Activated naive CD4-positive, alpha-beta T cell treated with anti-CD3 and anti-CD28 coated beads, Interleukin-2, amount 50 U/mL, for 72 hours (primary cell): ENCODE measurements at places on chromosomes 5 and 9. TPM values are rescaled to one million over a fixed set of nuclear protein-coding genes. Genes with fewer than 3 reads are reported as not detected.

DNA sequence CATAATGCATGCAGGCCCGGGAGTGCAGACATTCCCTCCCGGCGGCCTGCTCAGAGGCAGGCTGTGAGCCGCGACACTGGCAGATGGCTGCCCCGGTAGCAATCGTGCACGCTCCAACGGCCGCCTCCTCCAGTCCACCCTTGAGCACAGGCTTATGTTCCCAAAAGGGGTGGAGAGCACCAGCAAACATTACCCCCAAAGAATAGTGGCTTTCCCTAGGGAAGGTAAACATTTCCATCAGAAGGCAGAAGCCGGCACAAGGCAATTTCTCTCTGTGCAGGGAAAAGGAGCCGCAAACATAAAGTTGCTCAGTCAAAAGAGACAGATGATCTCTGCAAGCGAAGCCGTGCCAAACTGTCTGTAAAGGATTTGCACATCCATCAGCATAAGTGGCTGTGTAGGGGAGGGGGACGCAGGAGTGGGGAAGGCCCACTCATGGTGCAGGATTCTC is 92.5 kb downstream of the SIL1 start:
- DNase-seq: no peak

DNA sequence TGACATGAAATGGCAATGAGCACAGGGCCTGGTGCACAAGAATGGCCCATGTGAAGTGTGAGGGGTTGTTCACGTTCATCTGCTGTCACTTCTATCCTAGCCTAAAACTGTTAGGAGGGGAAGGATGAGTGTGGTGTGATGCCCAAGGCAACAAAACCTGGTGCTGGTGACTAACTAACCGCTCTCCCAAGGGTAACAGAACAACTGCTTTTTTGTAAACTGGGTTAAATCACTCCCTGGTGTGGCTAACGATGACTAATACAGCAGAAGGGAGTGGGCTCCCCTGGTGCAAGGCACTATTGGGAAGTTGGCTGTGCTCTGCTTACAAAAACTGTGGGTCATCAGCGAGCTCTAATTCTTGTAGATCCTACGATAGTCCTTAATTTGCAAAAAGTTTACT is 103.2 kb upstream of the VCAN start:
- no peak for DNase-seq

GRCh38 chr9:94927762-94928670 is 201.5 kb downstream of the AOPEP start:
- DNase-seq: no peak

- DNase-seq: no peak
Observed at GRCh38 chr9:134358662-134359319, 32.5 kb downstream of the RXRA start.

Gene AJM1
- 6.7 TPM for total RNA-seq

GRCh38 chr5:41368158-41368557 is 142.2 kb downstream of the PLCXD3 start:
- no peak for DNase-seq

Gene MCTP1
- 0.93 TPM for total RNA-seq

DNA sequence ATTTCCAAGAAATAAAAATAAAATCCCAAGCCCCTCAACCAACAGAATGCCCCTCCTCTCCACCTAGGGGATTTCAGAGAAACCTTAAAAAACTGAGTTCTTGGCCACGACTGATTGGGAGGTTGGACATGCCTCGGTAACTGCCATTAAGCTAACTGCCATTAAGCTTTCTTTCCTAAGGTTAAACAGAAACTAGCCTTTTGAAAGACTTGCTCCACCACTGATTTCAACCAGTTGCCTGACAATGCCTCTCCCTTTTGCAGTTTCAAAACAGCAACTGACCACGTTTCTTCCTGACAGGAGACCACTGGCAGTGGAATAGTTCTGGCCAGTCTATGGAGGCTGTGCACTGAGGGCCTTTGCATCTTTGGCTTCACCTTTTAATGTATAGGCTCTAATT is 39.3 kb upstream of the TRPC7 start:
- no peak for DNase-seq

Gene NME5
- not detected for total RNA-seq

Gene C1QTNF3
- total RNA-seq: 3.3 TPM

Gene DCTN3
- 123 TPM for total RNA-seq

- DNase-seq: no peak
Observed at GRCh38 chr5:35404701-35405100, 174.4 kb upstream of the PRLR start.

GRCh38 chr9:20551236-20551635 is 71.1 kb downstream of the MLLT3 start:
- DNase-seq: no peak

GRCh38 chr9:114662081-114662989 is 4.7 kb upstream of the TEX53 start:
- no peak for DNase-seq

DNA sequence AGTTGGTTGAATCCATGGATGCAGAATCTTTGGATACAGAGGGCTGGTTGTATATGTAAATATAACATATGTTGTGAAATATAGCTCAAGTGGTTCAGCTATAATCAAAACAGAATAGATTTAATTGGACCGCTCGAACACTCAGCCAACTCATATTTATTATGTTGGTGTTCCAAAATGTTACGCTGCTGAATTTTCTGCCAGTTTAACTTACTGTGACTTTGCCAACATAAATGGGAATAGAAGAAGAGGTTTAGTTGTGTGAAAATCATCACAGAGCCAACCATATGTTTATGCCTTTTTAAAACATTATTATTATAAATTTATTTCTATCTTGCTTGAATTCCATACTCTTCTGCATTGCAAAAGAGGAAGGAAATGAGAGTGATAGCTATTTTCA is 178.2 kb upstream of the FBXL7 start:
- no peak for DNase-seq

- DNase-seq: no peak
Observed at GRCh38 chr5:180046656-180047055, 24.9 kb downstream of the RNF130 start.

Gene GFPT2
- total RNA-seq: 0.45 TPM

DNA sequence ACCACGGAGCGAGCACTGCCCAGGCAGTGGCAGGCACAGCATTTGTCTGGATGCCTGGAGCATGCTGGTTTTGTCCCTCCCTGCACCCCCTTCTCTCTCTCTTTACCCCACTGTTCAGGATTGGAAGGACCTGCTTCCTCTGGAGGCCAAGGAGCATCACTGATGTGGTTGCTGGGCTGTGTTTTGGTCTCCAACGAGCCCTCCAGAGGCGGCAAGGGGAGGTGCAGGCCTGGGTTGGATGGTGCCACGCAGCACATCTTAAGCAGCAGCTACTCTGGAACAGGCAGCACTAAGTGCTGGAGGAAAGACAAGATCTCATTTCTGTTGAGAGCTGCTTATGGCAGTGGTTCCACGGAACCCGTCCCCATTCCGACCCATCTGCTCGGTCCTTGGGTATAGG is 139.6 kb downstream of the CMYA5 start:
- no peak for DNase-seq

Gene HEMGN
- 1.9 TPM for total RNA-seq
